ENCODE measurements at places on chromosomes 5 and 9. TPM values are rescaled to one million over a fixed set of nuclear protein-coding genes. Genes with fewer than 3 reads are reported as not detected.

Gene F12
- total RNA-seq = 5.4 TPM

Gene PCDHB11
- total RNA-seq = not detected

DNA sequence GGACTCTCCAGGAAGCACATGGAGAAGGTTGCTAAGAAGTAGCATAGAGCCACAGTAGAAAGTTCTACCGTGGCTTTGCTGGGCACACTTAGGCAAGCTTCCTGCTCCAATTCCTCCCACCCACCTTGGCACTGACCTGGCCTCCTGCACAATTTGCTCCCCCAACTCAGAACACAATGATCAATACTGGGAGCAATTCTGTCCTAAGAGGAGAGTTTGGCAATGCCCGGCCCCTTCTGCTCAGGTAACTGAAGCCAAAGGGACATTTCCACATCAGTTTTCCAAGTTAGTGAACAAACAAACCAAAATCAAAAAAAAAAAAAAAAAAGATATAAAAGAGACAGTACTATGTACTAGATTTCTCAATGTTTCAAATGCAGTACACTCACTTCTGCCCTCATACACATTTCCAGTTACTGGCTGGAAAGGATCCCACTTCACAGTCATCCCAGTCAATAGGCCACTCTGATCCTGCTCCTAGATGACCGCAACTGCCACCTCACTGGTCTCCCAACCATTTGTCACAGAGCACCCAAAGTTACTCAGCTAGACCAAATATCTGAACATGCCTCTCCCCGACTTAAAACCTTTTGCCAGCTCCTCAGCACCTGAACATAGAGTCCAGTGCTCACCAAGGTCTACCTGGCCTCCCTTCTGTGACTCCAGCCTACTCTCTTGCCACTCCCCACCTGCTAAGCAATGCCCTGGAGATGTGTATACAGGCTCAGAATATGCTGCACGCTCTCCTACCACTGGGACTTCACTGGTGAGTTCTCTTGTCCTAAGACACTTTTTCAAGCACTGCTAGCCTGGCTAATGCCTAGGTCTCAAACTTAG, 21.3 kb downstream of the ABCA1 start:
- H3K4me1 ChIP-seq = peaks cover 24% of the 10 kb centered on the region
- H3K27me3 ChIP-seq = no peaks in the 10 kb centered on the region
- no peak overlapping the region for H3K4me3 ChIP-seq
- H3K36me3 ChIP-seq = peaks cover 3% of the 10 kb centered on the region
- no peak overlapping the region for H3K27ac ChIP-seq
- no peak for DNase-seq

DNA sequence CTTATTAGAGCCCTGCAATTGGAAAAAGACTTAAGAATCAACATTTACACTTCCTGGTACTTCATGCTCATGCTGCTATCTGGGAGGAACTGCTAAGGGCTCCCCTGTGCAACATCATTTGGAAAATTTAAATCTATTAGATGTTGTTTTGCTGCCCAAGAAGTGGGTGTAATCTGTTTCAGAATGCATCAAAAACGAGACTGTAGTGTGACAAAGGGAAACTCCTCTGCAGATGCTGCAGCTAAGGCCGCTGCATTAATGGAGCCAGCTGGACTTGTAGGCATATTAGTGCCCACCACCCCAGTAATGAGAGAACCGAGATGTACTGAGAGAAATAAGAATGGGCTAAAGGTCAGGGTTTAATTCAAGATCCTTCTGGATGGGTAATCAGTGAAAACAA, 11.1 kb upstream of the PAIP1 start:
- H3K27ac ChIP-seq = no peak overlapping the region
- no peaks in the 10 kb centered on the region for H3K36me3 ChIP-seq
- no peaks in the 10 kb centered on the region for H3K4me1 ChIP-seq
- peaks cover 3% of the 10 kb centered on the region for H3K27me3 ChIP-seq

GRCh38 chr5:77828445-77828844, 52.3 kb upstream of the TBCA start:
- no peaks in the 10 kb centered on the region for H3K4me1 ChIP-seq
- H3K27ac ChIP-seq = no peak overlapping the region
- H3K4me3 ChIP-seq = no peak overlapping the region
- H3K27me3 ChIP-seq = peaks cover 23% of the 10 kb centered on the region
- no peaks in the 10 kb centered on the region for H3K36me3 ChIP-seq

- H3K4me1 ChIP-seq = no peaks in the 10 kb centered on the region
- peaks cover 10% of the 10 kb centered on the region for H3K27me3 ChIP-seq
- no peak overlapping the region for H3K27ac ChIP-seq
- DNase-seq = no peak
- H3K36me3 ChIP-seq = no peaks in the 10 kb centered on the region
- no peak overlapping the region for H3K4me3 ChIP-seq
These were observed 22.7 kb upstream of the ENHO start for GRCh38 chr9:34545497-34545896.

- H3K27me3 ChIP-seq = no peaks in the 10 kb centered on the region
- peaks cover 32% of the 10 kb centered on the region for H3K4me1 ChIP-seq
- DNase-seq = no peak
- peak overlapping the region; percentile 44 for H3K27ac ChIP-seq
These were observed 155.6 kb upstream of the IER5L start for GRCh38 chr9:129333617-129334104.
